A549 treated with Hydrocortisone at 1 μM for 4 hours (cell line): ENCODE measurements at places on chromosomes 4 and X. TPM values are rescaled to one million over a fixed set of nuclear protein-coding genes. Genes with fewer than 3 reads are reported as not detected.

Gene EREG
- total RNA-seq: 10.2 to 16.9 TPM (median 13.1 TPM) in 5 replicates

Gene BEX5
- not detected in 5 replicates for total RNA-seq

Gene RGN
- 0.05 TPM in 1 of 5 replicates, not detected in the others for total RNA-seq

Gene SMIM9
- not detected in 5 replicates for total RNA-seq

Gene NWD2
- total RNA-seq: 0.01 TPM in 2 of 5 replicates, not detected in the others

Gene CD40LG
- total RNA-seq: not detected in 5 replicates

Gene GPRASP3
- 2.9 to 4.7 TPM (median 3.5 TPM) in 5 replicates for total RNA-seq

Gene HS6ST2
- 0.05 to 0.17 TPM (median 0.12 TPM) in 5 replicates for total RNA-seq

Gene RXFP1
- total RNA-seq: not detected in 5 replicates
